ENCODE measurements at places on chromosomes 3 and 15.

- DNase-seq = no peak
Measured at GRCh38 chr3:17155951-17156350, 271.2 kb downstream of the PLCL2 start.

DNA sequence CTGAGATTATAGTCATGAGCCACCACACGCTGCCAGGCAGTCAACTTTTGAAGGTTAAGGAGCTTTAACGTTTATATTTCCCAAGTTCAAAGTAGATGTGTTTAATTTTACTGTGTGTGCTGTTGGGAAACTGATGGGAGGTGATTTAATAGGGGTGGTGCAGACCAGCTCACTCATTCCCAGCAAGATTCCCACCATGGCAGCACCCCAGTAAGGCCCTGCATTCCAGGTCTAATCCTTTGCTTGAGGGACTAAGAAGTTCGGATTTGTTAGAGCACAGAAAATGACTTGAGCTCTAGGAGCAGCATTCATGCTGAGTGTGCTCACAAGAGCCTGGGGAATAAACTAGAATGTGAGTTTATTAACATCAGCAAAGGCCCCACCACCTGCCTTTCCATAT lies 25.2 kb downstream of the TSEN2 start:
- DNase-seq = no peak

DNA sequence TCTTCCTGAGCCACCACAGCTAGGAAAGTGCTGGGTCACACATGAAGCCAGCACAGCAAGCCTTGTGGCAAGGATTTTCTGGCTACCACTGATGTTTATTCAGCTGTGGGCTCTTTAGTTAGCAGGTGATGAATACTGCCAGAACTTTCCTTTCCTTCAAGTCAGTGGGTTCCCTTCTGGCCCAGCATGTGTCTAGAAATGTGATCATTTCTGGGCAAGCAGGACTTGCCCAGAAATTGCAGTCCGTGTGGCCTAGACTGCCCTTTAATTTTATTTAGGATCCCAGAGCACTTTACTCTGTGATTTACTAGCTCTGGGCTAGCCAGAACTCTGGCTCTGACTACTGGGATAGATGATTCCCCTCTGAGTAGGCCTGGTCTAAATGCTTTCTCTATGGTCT lies 397.5 kb downstream of the ZIC4 start:
- DNase-seq = no peak

DNA sequence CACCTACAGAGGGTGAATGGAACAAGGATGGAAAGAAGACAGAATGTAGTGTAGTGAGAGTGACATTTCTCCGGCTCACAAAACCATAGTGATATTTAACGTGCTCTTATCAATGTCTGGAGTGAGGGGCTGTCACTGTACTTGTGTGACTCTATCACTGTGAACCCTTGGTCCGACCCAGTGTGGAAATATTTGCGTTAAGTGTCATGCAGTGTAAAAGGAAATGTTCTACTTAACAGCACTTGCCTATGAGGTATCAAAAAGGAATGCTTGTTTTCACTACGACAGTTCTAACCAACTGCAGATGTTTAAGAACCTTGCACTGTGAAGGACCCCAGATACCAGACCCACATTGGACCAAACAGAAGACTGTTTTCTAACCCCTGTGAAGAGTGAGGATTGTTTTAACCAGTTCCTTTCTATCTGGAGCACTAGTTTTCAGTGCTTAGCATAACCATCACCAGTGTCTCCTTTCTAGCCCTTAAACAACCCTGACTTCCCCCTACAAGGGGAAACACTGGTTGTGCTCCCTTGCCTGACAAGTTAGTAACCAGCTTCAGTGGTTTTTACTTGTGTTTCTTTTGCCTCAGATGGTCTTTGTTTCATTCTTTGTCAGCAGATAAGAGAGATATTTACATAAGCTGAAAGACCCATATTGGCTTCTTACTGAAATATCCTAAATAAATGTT lies 144.7 kb upstream of the ABHD17C start:
- DNase-seq = no peak

GRCh38 chr15:100335335-100335999 lies 6.3 kb downstream of the ADAMTS17 start:
- DNase-seq = no peak

DNA sequence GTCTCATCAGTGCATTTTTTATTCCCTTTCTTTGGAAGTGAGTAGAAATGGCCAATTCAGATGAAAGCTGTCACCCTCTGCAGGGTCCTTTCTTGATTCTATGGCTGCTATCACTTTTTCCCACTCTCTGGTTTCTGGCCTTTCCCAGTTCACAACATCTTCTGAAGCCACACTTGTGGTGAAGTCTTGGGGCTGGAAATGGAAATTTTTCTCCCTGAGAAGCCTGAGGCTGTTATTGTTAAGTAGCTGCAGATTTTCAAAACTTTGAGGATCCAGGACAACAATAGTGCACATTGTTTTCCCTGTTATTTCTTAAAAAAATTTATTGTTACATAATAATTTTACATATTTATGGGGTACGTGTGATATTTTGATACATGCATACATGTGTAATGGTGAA lies 250.3 kb upstream of the RASGRP1 start:
- DNase-seq = no peak

DNA sequence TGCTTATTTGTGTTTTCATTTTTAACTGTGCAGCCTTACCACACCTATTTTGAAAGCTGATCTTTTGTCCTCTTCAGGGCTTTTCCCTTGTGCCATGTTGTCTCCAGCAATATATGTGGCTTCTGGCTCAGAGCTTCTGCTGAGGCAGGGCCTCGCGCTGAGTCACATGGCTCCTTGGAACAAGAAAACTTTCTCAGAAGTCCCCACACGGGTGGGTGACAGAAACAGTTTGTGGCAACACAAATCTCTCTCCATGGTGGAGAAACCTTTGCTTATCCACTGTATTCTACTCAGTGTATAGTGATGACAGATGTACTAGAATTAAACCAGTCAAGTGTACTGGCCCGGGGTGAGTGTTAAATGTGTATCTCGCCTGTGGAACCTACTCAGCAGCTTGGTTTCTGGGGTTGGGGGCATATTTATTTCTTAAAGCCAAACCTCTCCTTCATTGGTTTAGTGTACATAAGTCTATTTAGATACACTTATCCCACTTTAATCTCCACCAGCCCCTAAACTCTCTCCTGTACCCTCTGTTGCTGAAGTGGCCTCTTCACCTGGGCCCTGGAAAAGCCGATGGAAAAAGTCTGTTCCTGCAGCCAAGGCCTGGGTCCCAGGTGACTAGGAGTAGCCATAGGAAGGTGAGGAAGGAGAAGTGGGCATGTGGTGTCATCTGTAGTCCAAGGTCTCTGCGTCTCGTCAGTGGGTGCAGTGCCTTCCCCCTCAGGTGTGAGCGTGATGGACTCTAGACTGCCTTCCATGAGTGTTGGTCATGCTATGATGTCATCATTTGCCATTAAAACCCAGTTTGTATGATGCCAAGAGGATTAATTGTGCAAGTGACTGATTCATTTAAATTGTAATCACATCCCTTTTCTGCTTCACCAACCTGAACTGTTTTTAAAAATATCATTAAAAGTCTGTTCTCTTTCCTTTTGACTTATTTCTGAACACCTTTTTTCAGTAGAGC lies 3.2 kb upstream of the FBXL22 start:
- no peak for DNase-seq

- DNase-seq = no peak
Measured at GRCh38 chr3:52227117-52227516, 1.7 kb upstream of the TLR9 start.

GRCh38 chr15:74594455-74594854 lies 21.2 kb upstream of the CLK3 start:
- no peak for DNase-seq

GRCh38 chr3:150105886-150106612 lies 135.4 kb upstream of the PFN2 start:
- no peak for DNase-seq

DNA sequence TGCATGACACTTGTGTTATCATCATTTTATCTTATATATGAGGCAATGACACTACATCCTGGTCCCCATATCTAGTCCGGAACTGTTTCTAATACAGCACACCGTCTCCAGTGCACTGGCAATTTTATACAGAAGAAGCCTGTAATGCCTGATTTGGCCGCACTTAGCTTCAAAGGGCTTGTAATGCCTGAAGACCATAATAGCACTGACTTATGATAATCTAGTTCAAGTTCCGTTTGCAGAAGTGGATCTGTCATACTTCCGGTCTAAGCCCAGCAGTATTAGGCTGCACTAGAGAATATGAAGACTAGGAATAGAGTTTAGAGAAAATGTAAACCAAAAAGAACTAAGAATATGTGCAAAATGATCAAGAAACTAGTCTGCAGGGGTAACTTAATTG lies 1.3 kb downstream of the BNIP2 start:
- no peak for DNase-seq

- DNase-seq = no peak
Measured at GRCh38 chr15:64369078-64369607, 12.1 kb downstream of the PCLAF start.

- DNase-seq = no peak
Measured at GRCh38 chr15:63322541-63322940, 45.1 kb downstream of the APH1B start.
